ENCODE measurements at places on chromosomes 5 and 9.

DNA sequence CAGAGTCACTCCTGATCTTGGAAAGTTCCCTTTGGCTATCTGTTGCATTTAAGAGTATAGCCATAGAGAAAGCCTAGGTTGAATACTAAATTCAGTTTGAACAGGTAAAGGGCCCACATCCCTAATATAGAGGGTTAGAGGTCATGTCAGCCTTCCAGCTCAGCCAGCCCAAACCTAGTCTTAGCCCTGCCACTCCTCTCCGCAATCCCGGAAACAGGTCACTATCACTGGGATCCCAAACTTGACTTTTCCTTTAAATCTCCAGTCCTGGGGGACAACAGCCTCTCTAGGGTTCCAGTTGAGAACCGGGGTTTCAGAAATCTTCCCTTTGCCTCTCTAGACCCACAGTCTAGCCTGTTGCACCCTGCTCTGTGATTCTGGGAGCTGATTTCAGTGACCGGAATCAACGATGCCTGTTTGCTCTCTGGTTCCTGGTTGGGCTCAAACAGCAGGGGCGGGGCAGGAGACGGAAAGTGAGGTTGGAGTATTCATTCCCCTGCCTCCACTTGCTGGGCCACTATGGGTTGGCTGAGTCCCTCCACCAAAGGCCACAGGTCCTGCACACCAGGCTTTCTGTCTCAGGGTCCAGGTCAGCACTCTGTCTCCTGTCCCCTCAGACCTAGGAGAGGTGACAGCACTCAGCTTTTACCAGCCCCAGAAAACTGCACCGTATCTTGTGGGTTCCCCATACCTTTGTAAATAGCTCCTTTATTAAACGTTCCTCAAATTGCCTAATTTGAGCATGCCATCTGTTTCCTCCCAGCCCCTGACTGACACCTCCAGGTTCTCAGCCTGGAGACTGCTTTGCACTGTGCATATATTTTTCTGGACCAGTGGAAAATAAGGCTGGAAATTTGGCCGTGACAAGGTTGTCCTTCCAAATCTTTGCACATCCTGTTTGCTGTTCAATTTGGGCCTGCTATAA is 23.8 kb upstream of the CPEB4 start:
- DNase-seq = no peak

- DNase-seq = no peak
These were observed 305.3 kb downstream of the PRR16 start for GRCh38 chr5:120769312-120769872.

- no peak for DNase-seq
These were observed 126.9 kb upstream of the MAP3K1 start for GRCh38 chr5:56688402-56688801.

DNA sequence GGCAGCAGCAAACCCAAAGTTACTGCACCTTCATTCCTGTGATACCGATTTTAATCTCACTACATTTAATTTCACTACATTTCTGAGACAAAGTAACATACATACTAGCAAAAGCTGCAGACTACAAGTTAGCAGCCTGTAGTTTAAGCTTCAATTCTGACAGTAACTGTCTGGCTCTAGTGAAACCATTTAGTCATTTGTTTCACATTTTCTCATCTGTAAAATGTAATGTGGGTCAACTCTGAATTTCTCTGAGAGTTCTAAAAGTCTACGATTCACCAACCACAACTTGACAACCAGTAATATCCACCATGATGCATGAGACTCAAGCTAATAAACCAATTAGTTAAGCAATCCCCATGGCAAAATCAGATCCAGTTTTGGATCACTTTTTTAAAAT is 408.9 kb downstream of the PDE4D start:
- DNase-seq = no peak

DNA sequence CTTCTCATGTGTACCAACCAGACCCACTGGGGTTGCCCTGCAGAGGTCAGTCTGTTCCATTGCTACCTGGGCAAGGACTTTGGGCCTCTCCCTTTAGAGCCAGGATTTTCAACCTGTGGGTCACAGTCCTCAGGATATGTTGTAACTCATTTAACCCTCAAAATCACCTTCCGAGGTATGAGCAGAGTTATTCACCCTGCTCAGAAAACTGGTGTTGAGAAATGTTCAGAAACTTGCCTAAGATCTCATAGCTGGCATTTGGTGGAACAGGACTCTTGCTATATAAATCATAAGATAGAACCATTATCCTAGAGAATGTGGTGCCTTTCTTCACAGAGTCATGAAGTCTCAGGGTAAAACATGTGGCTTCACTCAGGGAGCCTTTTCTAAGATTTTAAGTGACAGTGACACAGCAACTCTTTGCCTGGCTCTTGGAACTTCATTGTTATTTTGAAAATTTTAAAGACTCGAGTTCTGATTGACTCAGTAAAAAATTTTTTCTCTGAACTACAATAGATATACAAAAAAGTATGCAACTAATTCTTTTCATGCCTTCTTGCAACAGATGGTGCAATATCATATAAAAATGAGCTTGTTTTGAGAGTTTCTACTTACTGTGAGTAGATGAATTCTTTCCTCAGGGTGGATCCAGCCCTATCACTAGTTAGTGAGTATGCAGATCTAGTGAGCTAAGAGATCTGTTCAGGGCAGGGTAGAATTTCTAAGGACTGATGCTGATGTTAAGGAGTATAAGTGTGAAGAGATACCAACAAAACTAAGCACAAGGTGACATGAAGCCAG is 29.5 kb downstream of the CAST start:
- DNase-seq = no peak

DNA sequence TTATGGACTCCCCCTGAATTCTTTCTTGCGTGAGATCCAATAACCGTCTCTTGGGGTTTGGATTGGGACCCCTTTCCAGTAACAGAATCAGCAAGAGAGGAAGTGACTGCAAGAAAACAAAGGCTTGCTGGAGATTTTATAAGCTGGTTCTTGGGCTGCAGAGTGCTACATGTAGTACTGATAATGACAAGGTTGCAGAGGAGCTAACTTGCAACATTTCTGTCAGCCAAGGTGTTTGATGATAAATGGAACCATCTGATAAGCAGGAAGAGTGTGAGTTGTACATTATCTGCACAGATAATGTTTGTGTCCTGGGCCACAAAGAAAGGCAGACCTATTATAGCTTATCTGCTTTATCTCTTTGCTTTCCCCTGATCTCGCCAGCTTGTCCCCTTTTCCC is 37.1 kb downstream of the DNAJB5 start:
- no peak for DNase-seq

GRCh38 chr9:117304549-117304948 is 110.3 kb downstream of the ASTN2 start:
- DNase-seq = no peak

DNA sequence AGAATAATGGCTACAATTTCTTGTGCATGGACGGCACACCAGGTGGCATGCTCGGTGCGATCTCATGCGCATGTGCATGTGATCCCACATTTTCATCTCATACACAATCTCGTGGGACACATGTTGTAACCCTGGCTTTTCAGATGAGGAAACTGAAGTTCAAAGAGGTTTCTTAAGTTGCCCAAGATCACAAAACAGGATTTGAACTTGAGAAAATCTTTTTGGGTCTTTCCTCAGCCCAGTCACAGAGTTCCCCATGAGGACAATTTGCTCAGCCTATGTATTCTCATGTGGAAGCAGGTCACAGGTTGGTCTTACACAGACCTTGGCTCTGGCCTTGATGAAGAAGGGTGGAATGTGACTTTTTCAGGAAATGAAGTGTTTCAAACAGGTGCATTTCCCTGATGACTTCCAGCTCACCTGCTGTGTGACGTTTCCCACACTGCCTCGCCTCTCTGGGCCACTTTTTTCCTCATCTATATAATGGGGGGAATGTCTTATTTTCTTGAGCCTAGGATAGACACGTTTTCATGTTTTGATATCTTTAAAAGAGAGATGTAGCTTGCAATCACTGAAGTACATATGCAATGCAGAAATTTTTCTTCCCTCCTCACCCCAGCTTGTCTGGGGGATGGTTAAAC is 7.1 kb upstream of the ORM1 start:
- no peak for DNase-seq

GRCh38 chr5:156640691-156641241 is 209.3 kb upstream of the PPP1R2B start:
- DNase-seq = no peak

GRCh38 chr5:127875235-127876021 is 172.2 kb downstream of the CCDC192 start:
- no peak for DNase-seq

- DNase-seq = no peak
These were observed 108.2 kb upstream of the SPATA31D4 start for GRCh38 chr9:81819859-81820546.

- no peak for DNase-seq
These were observed 206.1 kb downstream of the SLIT3 start for GRCh38 chr5:169094586-169095409.

GRCh38 chr9:129280236-129280622 is 102.2 kb upstream of the IER5L start:
- DNase-seq = no peak

- no peak for DNase-seq
These were observed 481.9 kb downstream of the CHSY3 start for GRCh38 chr5:130386155-130386554.

GRCh38 chr9:18756712-18757125 is 276.3 kb downstream of the SAXO1 start:
- no peak for DNase-seq

DNA sequence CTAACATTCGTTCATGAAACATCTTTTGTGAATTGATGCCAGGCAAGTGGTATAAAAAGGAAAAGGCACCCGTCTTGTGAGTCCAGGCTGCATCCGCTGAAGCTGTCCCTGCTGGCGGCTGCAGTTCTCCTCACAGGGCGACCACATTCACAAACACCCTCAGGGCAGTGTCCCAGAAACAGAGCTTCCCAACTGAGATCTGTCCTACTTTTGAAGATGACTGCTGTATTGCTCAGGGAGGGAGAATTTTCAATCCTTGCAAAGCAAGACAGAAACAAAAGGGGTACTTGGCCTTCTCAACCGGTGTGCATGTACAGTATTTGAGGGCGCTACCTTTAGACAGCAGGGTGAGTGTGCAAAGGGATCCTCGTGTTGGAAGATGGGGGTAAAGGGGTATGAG is 316.1 kb downstream of the GADD45G start:
- no peak for DNase-seq

DNA sequence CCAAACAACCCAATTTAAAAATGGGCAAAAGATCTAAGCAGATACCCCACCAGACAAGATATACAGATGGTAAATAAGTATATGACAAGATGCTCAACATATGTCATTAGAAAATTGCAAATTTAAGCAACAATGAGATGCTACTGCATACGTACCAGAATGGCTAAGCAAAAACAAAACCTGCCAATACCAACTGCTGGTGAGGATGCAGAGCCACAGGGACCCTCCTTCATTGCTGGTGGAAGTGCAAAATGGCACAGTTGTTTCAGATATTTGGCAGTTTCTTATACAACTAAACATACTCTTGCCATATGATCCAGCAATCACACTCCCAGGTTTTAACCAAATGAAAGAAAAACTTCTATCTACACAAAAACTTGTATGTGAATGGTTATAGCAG is 178.9 kb downstream of the BARX1 start:
- no peak for DNase-seq

All from activated CD8-positive, alpha-beta memory T cell treated with anti-CD3 and anti-CD28 coated beads for 4 hours (primary cell).